ENCODE measurements at places on chromosomes 13 and 19.

- DNase-seq, result no peak
Observed at GRCh38 chr19:51161867-51162496, 19.9 kb downstream of the SIGLEC7 start.

DNA sequence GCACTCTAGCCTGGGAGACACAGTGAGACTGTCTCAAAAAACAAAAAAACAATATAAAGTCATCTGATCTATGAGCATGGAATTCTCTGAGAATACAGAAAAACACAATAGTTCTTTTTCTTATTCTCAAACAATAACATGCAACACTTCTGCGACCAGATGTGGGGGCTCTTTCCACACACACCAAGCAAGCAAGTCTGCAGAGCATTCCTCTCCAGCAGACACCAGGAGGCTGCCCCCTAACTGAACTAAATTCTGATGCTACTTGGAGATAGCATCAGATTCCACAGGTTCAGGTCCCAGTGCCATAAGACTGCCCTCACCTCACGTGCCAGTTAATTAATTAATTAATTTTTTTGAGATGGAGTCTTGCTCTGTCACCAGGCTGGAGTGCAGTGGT is 27.7 kb downstream of the ZNF101 start:
- DNase-seq, result no peak

DNA sequence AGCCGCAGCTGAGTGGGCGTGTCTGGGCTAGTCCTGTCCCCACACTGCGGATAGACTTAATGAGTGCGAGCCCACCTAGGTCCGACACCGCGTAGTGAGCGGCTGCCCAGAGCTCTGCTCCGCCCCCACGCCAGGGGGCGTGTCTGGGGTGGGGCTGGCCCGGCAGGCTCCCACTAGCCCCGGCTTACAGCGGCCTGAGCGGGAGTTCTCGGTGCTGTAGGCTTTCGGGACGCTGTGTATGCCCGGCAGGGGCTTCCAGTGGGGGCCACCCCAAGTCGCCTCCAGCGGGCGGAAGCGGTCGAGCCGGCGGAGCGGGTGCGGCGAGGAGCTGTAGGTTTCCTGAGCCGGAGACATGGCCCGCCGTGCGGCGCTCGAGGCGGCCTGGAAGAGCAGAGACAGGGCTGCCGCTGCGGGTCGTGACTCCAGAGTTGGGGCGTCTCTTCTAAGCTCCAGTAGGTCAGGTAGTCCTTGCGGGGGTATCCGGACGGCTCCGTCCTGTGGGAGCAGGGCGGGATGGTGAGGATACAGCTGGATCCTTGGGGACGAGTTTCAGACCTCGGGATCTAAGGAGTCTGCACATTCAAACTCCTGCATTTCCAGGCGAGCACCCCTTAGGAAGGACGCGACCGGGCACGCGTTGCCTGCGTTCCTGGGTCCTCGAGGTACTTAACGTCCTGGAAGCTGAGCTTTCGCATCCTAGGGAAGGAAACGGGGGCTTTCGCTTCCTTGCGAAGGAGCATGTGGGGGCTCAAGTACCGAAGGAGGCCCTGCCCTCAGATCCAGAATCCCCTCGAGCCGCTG is 1.2 kb downstream of the CGB7 start:
- peak; percentile 68 for DNase-seq

DNA sequence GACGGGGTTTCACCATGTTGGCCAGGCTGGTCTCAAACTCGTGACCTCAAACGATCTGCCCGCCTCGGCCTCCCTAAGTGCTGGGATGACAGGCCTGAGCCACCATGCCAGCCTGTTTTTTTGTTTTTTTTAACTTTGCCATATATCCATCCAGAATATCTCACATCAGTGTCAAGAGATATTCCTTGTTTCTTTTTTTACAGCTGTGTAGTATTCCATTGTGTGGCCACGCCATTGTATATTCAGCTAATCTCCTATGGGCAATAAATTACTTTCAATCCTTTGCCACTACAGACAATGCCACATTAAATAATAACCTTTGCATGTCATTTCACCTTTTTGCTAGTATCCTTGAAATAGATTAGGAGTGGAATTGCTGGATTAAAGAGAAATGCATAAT is 15.3 kb downstream of the KHSRP start:
- DNase-seq, result no peak

- DNase-seq, result peak; percentile 43
Observed at GRCh38 chr19:50449236-50449899, 16.7 kb downstream of the MYBPC2 start.

DNA sequence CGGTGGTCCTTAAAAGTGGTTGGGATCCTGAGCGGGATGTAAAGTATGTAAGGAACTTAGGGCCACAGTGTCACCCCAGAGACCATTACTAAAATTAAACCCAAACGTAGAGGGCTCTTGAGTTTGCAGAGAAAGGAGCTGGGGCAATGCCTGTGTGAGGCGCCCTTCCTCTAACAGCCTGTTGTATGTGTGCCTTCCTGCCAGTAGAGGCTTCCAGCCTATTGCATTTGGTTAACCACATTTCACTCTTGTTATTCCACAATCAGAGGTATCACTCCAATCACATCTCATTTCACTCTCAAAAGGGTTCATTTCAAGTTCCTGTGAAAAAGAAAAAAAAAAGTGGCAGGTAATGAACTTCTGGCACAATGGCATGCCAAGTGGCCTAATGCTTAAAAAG is 29.4 kb downstream of the DIAPH3 start:
- DNase-seq, result no peak

DNA sequence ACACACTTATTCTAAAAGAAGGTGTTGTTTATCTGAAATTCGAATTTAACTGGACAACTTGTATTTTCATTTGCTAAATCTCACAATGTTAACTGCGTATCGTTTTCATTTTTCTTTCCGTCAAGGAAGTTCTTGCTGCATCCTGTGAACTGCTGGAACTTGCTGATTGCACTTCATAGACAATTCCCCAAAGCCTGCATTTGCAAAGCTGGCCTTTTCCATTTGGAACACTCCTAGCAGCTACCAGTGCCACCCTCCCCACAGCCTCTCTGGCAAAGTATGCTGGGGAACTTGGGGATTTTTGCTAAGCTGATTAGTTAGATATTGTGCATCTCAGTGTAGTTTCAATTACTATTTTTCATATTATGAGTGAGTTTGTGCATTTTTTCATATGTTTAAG is 20.4 kb upstream of the ARGLU1 start:
- no peak for DNase-seq

- no peak for DNase-seq
Observed at GRCh38 chr13:21035498-21035897, 25.9 kb downstream of the LATS2 start.

DNA sequence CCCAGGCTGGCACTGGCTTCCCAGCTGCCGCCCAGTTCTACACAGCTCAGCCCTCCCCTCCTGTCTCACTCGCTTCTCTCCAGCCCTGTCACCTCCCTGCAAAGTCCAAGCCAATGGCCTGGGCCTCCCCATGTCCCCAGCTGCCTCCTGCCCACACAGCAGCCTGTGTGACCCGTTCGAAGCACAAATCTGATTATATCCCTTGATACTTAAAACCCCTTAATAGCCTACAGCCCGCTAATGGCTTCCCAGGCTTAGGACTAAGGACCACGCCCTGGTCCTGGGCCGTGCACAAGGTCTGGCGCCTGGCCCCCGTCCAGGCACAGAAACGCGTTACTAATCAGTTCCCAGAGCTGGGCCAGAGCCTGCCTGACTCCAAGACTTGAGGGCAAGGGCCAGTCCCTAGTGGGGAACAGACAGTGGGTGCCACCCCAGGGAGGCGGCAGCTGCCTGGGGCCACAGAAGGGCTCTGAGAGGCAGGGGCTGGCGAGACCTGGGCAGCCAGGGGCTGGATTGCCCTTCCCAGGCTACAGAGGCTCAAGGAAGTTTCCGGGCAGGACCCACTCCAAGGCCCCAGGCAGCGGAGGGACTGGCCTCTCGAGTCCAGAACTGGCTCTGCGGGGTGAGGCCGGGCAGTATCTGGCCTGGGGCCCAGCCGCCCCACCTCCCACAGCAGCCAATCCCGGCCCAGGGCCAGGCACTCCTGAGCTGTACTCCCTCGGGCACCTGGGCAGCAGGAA is 10.4 kb downstream of the XAB2 start:
- peak; percentile 78 for DNase-seq

- DNase-seq, result no peak
Observed at GRCh38 chr13:113548171-113548641, 36.3 kb upstream of the TFDP1 start.

DNA sequence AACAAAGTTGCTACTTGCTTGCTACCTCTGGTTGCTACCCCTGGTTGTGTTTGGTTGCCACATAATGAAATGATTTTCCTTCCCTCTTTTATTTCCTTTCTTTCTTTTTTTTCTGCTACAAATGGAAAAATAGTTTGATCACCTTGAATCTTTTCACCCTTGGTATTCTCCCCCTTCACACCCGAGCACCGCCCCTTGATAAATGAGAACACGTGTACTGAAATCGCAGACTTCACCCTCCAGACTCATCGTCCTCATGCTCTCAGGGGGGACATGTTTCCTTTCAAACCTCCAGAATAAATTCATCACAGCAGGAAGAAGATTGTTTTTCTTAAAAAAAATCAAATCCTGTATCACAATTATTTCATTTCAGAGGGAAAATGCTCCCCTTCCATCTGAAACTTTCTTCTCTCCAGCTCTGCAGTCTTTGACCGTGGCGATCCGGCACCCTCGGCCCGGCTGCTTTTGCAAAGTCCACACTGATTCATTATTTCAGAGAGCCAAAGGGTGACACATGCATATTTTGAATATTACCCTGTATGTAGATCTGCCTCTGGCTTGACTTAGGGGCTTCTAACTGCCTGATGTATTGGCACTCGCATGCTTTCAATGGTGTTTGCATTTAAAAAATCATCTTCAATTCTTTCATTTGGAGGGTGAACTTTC is 222.6 kb upstream of the MAB21L1 start:
- no peak for DNase-seq

- peak; percentile 35 for DNase-seq
Observed at GRCh38 chr13:90105276-90105675, 1242.2 kb upstream of the MIR17HG start.

- DNase-seq, result no peak
Observed at GRCh38 chr13:48165727-48166126, 67.3 kb upstream of the ITM2B start.

GRCh38 chr19:35879770-35880317 is 11.5 kb downstream of the APLP1 start:
- DNase-seq, result peak; percentile 98

DNA sequence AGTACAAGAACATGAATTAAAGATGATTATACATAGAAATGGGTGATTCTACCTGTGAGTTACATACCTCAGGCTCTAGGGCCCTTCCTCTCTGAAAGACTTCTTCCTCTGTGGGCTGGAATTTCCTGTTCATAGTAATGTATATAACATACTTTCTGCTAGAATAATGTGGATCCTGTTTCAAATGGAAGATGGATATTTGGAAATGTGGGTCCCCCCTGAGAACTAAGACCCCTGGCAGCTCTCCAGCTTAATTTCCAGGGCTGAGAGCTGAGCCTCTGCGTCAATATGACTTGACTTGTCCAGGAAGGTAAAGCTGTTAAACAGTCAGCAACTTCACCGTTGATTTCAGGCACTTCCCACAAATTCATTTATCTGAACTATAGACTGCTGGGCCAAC is 296.3 kb downstream of the NALCN start:
- no peak for DNase-seq

DNA sequence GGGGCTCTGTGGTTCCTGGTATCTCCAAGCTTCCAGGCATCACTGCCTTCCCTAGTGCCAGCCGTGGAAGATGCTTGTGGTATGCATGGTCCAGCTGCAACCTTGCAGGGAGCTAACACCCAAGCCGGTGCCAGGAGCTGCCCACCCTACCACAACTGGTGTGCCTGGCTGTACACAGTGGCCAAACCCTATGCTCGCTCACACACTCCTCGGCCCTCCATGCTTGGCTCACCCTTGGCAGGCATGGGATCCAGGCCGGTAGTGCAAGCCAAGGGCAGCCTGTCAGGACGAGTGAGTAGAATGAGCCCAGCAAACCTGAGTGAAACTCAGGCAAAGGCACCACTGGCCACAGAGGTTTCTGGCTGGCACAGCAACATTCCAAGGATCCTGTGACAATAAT is 1676.0 kb downstream of the SLITRK1 start:
- DNase-seq, result no peak

DNA sequence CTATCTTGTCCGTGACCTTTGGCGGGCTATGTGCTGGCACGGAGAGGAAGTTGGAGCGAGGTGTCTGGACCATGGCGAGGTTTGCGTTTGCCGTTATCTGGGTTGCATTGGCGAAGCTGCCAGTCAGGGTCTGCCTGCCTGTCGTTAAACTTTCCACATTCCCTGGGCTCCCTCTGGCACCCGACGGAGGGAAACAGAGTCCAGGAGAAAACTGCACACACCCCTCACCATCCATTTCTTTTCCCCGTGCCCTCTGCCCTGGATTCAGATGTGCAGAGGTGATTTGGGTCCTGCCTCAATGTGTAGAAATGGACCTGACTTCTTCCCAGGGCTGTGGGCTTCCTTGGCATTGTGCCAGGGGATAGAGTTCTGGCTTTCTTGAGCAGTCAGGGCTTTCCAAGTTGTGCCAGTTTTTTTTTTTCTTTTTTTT is 142.4 kb downstream of the URI1 start:
- no peak for DNase-seq
